Breast epithelium (tissue), 4 donors: ENCODE measurements at places on chromosomes 1 and 21. TPM values are rescaled to one million over a fixed set of nuclear protein-coding genes. Genes with fewer than 3 reads are reported as not detected.

DNA sequence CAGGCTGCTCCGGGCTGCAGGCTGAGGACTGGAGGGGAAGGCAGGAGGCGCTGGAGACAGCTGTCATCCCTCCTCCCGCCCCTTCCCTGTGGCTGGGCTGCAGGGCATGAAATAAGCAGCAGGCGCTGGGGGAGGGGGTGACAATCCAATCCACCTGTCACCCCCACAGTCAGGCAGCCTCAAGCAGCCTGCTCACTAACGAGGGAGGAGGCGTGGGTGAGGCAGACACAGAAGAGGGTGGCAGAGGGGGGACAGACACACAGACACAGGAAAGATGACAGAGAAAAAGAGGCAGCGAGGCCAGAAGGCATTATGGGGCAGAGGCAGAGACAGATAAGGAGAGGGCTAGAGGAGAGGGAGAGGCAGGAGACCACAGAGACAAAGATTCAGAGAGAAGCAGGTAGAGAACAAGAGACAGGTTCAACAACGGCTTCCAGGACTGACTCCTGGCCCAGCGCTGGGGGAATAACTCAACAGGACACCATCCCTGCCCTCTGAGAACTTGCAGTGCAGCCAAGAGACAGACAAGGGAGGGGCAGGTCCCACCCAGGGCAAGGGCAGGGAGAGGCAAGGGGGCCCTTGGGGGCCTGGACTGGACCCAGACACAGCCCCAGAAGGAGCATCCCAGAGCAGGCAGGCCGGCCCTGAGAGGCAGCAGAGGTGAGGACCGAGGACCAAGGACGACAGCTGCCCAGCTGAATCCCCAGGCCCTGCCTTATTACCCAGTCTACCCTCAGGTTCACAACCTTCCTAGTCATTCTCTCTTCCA lies 11.2 kb downstream of the MEF2D start:
- H3K4me3 ChIP-seq, result peak overlapping the region; percentile 1
- peaks cover 47% of the 10 kb centered on the region for H3K4me1 ChIP-seq
- no peak for DNase-seq
- no peaks in the 10 kb centered on the region for H3K36me3 ChIP-seq
- H3K27me3 ChIP-seq, result no peaks in the 10 kb centered on the region

GRCh38 chr1:115476616-115477015 lies 138.6 kb upstream of the NGF start:
- H3K27me3 ChIP-seq, result no peaks in the 10 kb centered on the region
- H3K36me3 ChIP-seq, result no peaks in the 10 kb centered on the region
- H3K27ac ChIP-seq, result no peak overlapping the region
- no peaks in the 10 kb centered on the region for H3K4me1 ChIP-seq

Gene PIK3C2B
- 24.9 TPM for total RNA-seq

DNA sequence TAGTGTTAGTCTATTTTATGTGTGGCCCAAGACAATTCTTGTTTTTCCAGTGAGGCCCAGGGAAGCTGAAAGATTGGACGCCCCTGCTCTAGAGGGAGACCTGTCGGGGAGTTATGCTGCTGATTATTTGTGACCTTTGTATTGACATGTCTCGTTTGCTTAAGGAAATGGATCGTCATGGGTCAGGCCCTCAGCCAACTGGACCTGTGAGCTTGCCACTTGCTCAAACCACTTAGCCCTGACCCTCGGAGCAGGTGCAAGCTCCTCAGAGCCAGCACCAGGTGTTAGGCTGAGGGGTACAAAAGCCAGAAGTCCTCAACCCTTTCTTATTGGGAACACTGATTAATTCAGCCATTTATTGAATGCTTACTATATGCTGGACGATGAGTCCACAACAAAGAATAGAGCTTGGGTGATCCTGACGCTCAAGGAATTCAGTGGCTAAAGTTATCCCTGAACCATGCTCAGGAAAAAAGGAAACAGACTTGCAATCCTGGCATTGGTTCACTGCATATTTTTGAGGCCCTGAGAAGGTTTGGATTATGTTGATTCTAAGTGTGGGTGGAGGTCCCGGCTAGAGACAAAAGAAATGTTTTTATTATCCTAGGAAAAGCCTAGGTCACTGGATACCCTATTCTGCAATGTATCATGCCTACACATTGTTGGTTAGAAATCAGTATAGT lies 19.0 kb downstream of the TGFB2 start:
- no peak overlapping the region for H3K4me3 ChIP-seq
- DNase-seq, result no peak
- no peaks in the 10 kb centered on the region for H3K4me1 ChIP-seq
- H3K27ac ChIP-seq, result peak overlapping the region; percentile 16
- no peaks in the 10 kb centered on the region for H3K36me3 ChIP-seq

GRCh38 chr1:59151860-59152259 lies 145.0 kb upstream of the FGGY start:
- no peaks in the 10 kb centered on the region for H3K4me1 ChIP-seq
- no peak for DNase-seq
- no peaks in the 10 kb centered on the region for H3K36me3 ChIP-seq
- H3K27ac ChIP-seq, result peak overlapping the region; percentile 11

DNA sequence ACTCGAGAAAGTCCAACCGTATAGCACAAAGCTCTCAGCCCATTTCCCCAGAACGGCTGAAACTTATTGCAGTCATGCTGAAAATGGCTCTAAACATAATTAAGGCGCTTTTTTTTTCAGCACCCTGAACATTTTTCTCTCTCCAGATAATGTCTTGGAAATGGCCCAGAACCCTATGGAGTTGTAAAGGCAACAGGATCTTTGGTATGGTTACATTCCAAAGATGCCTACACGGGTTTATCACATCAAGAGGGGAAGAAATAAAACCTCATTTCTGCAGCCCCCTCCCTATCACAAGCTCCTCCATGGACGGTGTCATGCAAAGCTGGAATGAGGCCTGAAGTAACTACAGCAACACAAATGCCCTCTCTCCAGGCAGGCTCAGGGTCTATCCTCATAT lies 126.4 kb upstream of the GALNT2 start:
- DNase-seq, result no peak
- H3K27me3 ChIP-seq, result no peaks in the 10 kb centered on the region
- no peak overlapping the region for H3K4me3 ChIP-seq
- H3K27ac ChIP-seq, result no peak overlapping the region
- H3K36me3 ChIP-seq, result no peaks in the 10 kb centered on the region
- H3K4me1 ChIP-seq, result no peaks in the 10 kb centered on the region

DNA sequence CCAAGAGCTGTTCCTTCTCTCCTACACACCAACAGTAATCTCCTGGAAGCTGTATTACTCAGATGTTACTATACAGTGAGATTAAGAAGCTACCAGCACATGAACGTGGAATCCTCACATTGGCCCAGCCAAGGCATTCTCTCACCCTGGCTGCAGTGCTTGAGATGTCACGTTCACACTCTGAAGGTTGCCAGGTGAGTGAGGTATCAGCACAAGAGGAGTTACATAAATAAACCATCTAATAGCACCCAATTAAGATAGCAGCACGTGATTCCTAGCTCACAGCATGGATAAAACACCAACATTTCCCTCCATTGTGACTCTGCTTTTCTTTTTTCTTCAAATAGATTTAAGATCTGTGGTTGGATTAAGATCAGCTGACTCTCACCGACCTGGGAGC lies 182.8 kb downstream of the PLPP3 start:
- no peaks in the 10 kb centered on the region for H3K36me3 ChIP-seq
- peak overlapping the region; percentile 49 for H3K27ac ChIP-seq
- no peaks in the 10 kb centered on the region for H3K27me3 ChIP-seq
- H3K4me3 ChIP-seq, result no peak overlapping the region
- no peaks in the 10 kb centered on the region for H3K4me1 ChIP-seq

GRCh38 chr1:19582318-19582717 lies 61.8 kb upstream of the NBL1 start:
- H3K27ac ChIP-seq, result no peak overlapping the region
- no peaks in the 10 kb centered on the region for H3K36me3 ChIP-seq
- DNase-seq, result peak; percentile 30
- H3K4me1 ChIP-seq, result no peaks in the 10 kb centered on the region
- H3K27me3 ChIP-seq, result no peaks in the 10 kb centered on the region

Gene AGT
- 9.1 TPM for total RNA-seq

DNA sequence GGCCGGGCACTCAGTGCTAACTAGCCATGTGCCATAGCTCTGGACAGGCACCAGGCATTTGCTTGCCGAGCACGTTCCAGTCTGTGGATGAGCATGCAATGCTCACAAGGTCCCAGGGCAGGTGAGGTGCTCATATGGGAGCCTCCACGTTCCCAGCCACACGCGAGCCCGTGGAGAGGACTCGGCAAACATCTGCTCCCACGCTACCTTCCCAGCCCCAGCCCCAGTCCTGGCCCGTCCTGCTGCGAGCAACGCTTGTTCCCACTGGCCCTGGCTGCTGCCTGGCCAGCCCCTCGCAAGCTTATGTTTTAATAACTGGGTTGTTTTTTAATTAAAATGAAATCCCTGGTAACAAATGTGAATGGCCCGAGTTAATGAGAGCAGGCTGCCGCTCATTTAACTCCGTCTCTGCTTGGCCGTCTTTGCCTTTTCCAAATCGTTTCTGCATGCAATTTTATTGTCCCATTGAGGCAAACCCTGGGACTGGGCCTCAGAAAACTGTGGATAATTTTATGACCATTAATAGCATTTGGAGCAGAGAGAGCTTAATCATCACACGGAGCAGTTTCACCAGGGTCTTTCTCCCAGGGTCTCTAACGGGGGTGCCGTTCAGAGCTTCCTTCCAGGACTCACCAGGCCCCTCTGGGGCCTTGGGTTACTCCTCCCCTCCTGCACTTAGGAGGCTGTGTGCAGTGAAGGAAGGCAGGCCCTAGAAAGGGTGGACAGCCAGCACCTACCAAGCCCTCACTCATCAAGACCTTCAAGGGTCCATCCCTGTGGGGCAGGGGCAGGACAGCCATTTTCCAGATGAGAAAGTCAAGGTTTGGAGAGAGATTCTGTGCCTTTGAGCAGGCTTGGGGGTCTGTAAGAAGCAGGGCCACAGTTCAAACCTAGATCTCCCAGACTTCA lies 136.8 kb downstream of the GLIS1 start:
- H3K4me1 ChIP-seq, result no peaks in the 10 kb centered on the region
- H3K27me3 ChIP-seq, result no peaks in the 10 kb centered on the region
- no peak for DNase-seq
- no peak overlapping the region for H3K4me3 ChIP-seq
- no peaks in the 10 kb centered on the region for H3K36me3 ChIP-seq

DNA sequence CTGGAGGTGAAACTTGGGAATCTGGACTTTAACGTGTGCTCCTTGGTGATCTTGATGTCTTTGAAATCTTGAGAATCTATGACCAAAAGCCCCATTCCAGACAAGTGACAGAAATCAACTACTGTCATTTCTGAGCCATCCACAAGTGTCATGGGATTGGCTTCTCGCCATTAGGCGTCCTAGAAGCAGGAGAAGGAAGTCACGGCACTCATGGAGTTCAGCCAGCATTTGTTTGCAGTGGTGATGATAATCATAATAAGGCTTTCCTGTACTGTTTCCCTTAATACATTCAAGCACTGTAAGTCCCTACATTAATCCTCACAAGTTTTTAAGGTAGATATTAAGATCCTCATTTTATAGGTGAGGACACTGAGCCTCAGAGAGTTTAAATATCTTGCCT lies 11.9 kb downstream of the F5 start:
- peak; percentile 34 for DNase-seq
- no peak overlapping the region for H3K4me3 ChIP-seq
- no peak overlapping the region for H3K27ac ChIP-seq
- no peaks in the 10 kb centered on the region for H3K27me3 ChIP-seq
- H3K4me1 ChIP-seq, result no peaks in the 10 kb centered on the region
- H3K36me3 ChIP-seq, result no peaks in the 10 kb centered on the region

GRCh38 chr1:64844609-64845008 lies 99.7 kb downstream of the RAVER2 start:
- H3K27ac ChIP-seq, result no peak overlapping the region
- H3K4me1 ChIP-seq, result no peaks in the 10 kb centered on the region
- no peak for DNase-seq
- H3K36me3 ChIP-seq, result no peaks in the 10 kb centered on the region
- H3K4me3 ChIP-seq, result no peak overlapping the region
- no peaks in the 10 kb centered on the region for H3K27me3 ChIP-seq

Gene PADI3
- total RNA-seq, result not detected

Gene CFHR1
- not detected for total RNA-seq

- H3K36me3 ChIP-seq, result no peaks in the 10 kb centered on the region
- DNase-seq, result no peak
- H3K4me1 ChIP-seq, result no peaks in the 10 kb centered on the region
- H3K27ac ChIP-seq, result no peak overlapping the region
- H3K4me3 ChIP-seq, result no peak overlapping the region
- no peaks in the 10 kb centered on the region for H3K27me3 ChIP-seq
These were observed 123.5 kb upstream of the MAGI3 start for GRCh38 chr1:113266788-113267187.

DNA sequence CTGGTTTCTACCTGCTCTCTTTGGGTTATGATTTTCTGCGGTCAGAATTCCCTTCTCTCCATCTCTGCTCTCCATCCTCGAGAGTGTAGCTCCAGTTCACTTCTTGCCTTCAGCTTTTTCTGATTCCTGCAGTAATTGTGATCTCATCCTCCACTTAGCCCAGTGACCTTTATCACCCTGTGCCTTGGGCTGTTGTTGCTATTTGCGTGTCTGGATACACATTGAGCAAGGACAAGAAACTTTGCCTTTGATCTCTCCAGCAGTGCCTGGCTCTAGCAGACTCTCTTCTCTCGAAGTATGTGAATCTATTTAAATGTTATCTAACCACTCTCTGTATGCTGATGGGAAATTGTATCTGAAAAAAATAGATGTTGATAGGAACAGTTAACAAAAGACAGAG lies 76.4 kb upstream of the MARK1 start:
- no peaks in the 10 kb centered on the region for H3K4me1 ChIP-seq
- no peak overlapping the region for H3K4me3 ChIP-seq
- H3K27ac ChIP-seq, result no peak overlapping the region
- DNase-seq, result no peak

Gene NBPF15
- 24.5 TPM for total RNA-seq

DNA sequence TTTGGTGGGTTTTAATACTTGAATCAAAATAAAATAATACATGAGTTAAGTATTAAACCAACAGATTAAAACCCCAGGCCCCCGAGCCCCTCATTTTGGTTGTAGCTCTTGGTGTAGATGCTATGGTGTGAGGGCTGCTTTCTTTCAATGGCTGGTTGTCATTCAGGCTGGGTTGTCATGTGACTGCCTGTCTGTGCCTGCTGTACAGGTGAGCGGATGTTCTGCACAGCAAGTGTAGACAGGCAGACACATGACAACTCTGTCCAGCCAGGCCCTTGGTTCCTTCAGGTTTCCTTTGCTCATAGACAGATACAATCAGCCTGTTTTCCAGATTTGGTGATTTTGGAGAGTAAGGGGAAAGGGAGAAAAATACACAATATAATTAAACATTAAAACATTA lies 281.9 kb upstream of the C1orf105 start:
- H3K27ac ChIP-seq, result peak overlapping the region; percentile 22
- no peaks in the 10 kb centered on the region for H3K36me3 ChIP-seq
- H3K27me3 ChIP-seq, result no peaks in the 10 kb centered on the region
- no peaks in the 10 kb centered on the region for H3K4me1 ChIP-seq
- H3K4me3 ChIP-seq, result no peak overlapping the region
- no peak for DNase-seq

Gene CASP9
- 12.5 TPM for total RNA-seq

GRCh38 chr21:46622226-46622625 lies 13.2 kb upstream of the PRMT2 start:
- H3K27me3 ChIP-seq, result no peaks in the 10 kb centered on the region
- peak overlapping the region; percentile 88 for H3K27ac ChIP-seq
- H3K4me1 ChIP-seq, result peaks cover 7% of the 10 kb centered on the region
- no peak overlapping the region for H3K4me3 ChIP-seq

- no peak for DNase-seq
- H3K27me3 ChIP-seq, result no peaks in the 10 kb centered on the region
- H3K4me3 ChIP-seq, result no peak overlapping the region
These were observed 60.0 kb upstream of the ADAM30 start for GRCh38 chr1:119956306-119956705.
